ENCODE measurements at places on chromosomes 13 and 19.

DNA sequence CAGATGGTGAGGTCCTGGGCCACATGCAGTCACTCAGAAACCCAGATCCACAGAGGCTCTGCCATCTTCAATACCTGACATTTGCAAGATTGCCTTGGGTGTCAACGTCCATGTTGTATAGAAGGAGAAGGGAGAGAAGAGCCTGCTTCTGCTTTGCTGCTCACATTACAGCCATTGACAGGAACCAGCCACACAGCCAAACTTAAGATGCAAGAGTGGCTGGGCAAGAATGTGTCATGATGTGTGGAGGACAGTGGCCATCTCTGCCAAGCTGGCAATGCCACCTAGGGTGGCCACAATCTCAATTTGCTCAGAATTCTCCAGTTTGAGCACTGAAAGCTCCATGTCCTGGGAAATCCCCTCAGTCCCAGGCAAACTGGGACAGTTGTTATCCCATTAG is 25.9 kb upstream of the SERPINE3 start:
- no peak for DNase-seq

DNA sequence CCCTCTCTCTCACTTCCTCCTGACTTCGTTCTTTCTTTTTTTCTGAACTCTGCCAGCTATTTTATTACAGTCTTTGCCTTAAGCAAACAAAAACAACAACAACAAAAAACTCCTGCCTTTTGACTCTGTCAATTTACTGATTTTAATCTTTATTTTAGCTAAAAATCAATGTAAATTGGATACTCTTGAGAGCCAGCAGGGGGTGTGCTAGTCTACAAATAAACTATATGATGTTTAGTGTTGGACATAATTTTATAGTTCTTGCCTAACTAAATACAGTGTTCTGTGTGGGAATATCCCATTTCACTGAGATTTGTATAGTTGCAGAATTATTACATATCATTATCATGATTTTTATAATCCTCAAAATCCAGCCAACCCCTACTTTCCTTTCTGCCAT is 1199.9 kb upstream of the SPRY2 start:
- no peak for DNase-seq

- no peak for DNase-seq
Measured at GRCh38 chr13:44818428-44818827, 170.8 kb downstream of the NUFIP1 start.

GRCh38 chr13:47457626-47458025 is 543.4 kb downstream of the SUCLA2 start:
- DNase-seq, result no peak

- DNase-seq, result no peak
Measured at GRCh38 chr13:99389520-99390304, 82.5 kb upstream of the GPR183 start.

GRCh38 chr13:109730812-109731335 is 55.5 kb downstream of the IRS2 start:
- DNase-seq, result no peak

DNA sequence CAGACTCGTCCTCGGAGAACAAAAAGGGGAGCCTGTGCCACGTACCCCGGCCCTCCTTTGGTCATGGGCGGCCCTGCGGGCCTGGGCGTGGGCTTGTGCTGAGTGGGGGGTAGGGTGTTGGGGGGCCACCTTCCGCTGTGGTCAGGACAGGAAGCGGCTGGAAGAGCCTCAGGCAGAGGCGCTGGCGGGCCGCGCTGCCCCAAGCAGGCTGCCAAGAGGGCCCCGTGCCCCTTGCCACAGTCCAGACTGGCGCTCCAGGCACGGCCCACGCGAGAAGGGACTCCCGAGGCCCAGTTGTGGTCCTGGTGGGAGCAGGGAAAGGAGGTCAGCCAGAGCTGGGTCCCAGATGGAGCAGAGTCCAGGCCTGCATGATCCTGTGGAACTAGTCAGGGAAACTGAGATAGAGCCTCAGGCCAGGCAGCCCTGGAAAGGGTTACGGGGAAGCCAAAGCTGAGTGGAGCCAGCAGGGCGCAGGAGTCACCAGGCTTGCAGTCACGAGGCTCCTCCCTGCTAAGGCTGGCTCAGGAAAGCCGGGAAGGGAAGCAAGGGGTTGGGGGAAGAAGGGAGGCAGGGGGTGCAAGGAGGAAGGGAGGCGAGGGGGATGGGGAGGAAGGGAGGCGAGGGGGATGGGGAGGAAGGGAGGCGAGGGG is 135.0 kb downstream of the CRYL1 start:
- no peak for DNase-seq

Measured in Panc1 (cell line).